Fibroblast of the aortic adventitia (primary cell): ENCODE measurements at places on chromosomes 4 and X.

DNA sequence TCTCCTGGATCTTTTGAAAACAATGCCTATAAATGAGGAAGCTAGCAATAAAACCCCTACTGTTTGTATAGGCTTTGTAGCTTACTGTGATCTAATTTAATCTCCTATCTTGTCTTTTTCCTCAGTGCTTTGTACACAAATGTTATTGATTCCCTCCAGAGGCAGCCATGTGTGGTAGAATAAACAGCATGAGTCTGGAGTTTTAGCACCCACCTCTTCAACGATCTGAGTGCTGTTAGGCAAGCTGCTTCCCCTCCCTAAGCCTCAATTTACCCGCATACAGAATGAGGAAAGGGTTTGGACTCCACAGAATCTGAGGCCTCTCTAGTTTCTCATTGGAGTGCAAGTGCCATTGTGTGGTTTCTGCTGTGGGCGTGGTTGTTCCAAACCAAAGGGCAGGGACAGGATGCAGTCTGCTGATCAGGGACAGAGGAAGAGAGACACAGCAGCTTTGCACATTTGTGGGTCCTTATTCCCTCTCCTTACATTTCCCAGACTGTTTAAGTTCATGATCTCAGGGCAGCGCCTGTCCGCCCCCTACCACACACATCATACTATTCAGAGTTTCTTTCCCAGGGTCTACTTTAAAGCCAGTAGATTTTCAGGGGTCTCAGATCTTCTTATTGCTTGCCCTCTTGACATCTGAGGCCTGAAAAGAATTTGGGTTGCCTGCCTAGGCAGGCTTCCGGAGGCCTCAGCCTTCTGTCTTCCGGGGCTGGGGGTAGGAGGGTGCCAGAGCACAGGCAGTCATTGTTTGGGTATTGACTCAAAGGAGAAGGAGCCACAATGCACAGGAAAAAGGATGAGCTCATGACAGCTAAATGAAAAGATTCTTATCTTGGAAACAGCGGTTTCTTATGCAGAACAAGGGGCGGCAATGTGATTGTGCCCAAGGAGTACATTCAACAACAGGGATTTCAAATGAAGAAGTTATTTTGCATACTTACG lies 114.9 kb upstream of the TEX13D start:
- no peak for DNase-seq

- peak; percentile 55 for DNase-seq
Observed at GRCh38 chr4:102535398-102536082, 34.4 kb downstream of the NFKB1 start.

- peak; percentile 40 for DNase-seq
Observed at GRCh38 chr4:65502131-65502701, 168.1 kb downstream of the EPHA5 start.

DNA sequence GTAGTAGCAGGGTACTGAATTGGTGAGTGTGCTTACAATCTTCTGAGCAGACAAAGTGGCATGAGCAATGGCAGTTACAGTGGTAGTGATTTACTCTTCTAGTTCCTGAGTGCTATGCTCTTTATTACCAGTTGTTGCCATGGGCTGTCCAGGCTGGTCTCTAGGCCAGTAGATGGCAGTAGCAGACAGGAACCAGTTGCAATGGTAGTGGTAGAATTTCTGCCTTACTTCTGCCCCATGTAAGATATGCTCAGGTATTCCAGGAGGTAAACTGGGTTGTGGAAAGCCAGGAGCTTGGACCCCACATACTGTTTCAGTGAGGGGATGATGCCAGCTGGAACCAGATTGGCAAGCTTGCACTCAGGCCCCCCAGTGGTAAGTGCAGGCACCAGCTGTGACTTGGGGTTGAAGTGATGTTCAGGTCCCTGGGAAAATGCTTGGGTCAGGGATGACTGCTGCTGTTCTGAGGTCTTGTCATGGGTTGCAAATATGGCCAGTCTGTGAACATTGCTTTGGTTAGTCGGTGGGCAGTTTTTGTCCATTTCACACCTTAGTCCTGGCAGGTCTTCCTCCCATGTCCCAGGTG lies 63.0 kb upstream of the ZXDB start:
- peak; percentile 4 for DNase-seq

GRCh38 chr4:184357772-184358171 lies 116.6 kb downstream of the IRF2 start:
- DNase-seq: no peak

DNA sequence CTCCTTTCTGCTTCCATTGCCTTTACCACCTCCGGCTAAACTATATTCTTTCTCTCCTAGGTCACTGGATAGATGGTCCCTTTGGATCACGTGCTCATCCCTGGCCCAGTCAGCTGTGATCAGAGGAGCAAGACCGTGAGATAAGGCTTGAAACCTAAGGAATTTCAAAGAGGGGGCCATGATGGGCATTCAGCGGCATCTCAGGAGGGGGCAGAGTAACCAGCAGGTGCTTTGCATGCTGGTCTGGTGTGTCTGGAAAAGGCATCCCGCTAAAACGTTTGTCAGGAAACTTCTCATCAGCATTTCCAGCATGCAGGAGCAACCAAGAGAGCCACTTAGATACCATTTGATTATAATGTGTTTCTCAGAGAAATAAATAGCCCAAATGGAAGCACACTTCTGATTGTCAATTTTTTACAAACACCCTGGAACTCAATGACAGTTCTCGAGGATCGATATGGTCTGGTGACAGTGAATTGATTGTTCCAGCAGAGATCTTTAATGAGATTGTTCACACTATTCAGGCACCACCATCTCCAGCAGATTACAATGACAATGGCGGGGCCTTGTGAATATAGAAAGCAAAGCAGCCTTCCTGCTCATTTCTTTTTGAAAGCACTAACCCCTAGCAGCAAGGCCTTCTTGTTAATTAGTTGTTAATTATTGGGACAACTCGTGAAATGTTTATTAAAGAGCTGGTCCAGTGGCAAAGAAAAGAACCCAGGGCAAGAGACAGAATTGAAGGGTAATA lies 327.1 kb downstream of the PTTG2 start:
- no peak for DNase-seq

- no peak for DNase-seq
Observed at GRCh38 chrX:13419276-13419675, 99.4 kb upstream of the ATXN3L start.
